ENCODE measurements at places on chromosomes 4 and X.

- no peak for DNase-seq
Observed at GRCh38 chr4:182065255-182065654, 177.9 kb upstream of the TENM3 start.

- DNase-seq, result no peak
Observed at GRCh38 chr4:8392591-8393190, 47.8 kb downstream of the ACOX3 start.

GRCh38 chr4:123659730-123660129 is 263.1 kb downstream of the SPRY1 start:
- no peak for DNase-seq

GRCh38 chrX:110003167-110004156 is 548 bp downstream of the TMEM164 start:
- DNase-seq, result no peak

GRCh38 chrX:128623361-128623760 is 571.2 kb upstream of the ACTRT1 start:
- no peak for DNase-seq

GRCh38 chr4:38539501-38539900 is 124.5 kb upstream of the KLF3 start:
- no peak for DNase-seq

GRCh38 chrX:47581731-47582647 is at the start of gene TIMP1:
TSS of gene TIMP1 (plus strand) at chrX:47582436. CDS start at chrX:47583416, 980 bp downstream.
- peak; percentile 76 for DNase-seq

GRCh38 chr4:8939160-8939839 is 67.7 kb upstream of the HMX1 start:
- DNase-seq, result no peak

- DNase-seq, result no peak
Observed at GRCh38 chr4:65623506-65623905, 46.8 kb downstream of the EPHA5 start.

DNA sequence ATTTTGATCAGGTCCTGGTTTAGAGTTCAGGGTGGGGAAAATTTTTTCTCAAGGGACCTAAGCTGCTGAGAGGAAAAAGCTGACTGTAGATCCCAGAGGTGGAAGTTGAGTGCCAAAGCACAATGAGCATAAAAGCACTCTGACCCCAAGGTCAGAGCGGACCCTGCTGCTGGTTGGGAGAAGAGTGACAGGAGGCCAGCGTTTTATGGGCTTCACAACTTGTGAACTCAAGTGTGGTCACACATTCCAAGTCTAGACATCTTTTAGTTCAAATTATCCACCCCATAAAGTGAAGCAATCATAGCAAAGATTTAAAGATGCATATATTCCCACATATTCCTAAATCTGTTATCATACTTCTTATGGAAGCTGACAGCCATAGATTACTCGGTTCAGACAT is 220.3 kb downstream of the CHIC2 start:
- no peak for DNase-seq

DNA sequence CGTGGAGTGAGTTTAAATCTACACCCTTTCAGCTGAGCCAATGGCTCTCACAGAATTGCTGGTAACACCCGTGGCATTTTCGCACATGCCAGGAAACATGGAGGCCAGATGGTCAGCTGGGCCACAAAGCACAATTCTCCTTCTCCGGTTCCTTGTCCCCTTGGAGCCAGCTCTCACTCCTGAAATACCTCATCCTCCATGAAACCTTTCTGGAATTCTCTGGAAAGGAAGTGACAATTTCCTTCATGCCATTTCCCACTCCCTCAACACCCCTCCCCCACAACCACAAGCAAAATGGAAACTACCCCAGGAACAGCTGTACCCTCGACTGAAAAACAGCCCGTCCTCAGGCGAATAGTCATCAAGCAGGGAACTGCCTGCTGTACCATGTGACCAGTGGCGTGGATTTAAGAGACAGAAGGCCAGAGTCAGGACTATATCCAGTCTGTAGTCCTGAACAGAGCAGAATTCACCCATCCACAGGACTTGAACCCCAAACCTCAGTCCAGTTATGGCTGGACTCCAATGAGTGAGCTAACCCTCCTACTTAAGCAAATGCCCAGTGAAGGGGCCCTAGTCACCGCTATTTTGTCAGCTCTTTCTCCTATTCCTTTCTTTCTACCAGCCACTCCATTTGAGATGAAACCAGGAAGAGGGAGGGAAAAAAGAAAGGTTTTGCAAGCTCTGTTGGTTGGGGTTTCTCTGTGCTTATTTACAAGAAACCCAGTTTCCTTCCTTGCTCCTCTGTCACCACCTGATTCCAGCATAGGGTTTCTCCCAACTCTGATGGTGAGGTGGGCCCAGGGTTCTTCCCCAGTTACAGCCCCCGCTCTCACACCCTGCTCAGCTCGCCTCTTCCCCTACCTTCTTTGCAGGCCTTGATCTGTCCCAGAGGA is 24.5 kb downstream of the ELF4 start:
- DNase-seq, result no peak

DNA sequence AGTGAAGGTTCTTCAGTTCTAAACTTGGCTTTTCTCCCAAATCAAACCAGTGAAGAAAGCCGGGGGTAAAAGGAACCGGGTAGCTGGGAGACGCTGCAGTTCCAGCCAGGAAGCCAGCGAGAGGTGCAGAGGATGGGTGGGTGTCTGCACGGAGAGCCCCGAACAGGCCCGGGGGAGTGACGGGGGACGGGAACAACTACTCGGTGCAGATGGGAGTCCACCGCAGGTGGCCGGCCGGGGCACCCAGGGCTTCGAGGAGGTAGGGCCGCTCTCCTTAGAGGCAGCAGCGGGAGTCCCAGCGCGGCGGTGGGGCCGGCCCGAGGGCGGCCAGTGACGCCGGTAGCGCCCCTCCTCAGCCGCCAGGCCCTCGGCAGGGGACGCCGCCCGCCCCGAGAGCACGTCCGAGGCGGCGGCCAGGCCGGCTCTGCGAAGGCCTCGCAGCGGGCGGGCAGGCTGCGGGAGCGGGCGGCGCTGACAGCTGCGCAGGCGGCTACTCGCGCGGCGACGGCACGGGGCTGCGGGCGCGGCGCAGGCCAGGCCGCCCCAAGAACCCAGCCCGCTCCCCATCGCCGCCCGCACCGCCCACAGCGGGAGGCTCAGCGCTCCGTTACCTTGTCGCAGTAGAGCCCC is 449 bp downstream of the FBXL5 start:
- DNase-seq, result peak; percentile 27

DNA sequence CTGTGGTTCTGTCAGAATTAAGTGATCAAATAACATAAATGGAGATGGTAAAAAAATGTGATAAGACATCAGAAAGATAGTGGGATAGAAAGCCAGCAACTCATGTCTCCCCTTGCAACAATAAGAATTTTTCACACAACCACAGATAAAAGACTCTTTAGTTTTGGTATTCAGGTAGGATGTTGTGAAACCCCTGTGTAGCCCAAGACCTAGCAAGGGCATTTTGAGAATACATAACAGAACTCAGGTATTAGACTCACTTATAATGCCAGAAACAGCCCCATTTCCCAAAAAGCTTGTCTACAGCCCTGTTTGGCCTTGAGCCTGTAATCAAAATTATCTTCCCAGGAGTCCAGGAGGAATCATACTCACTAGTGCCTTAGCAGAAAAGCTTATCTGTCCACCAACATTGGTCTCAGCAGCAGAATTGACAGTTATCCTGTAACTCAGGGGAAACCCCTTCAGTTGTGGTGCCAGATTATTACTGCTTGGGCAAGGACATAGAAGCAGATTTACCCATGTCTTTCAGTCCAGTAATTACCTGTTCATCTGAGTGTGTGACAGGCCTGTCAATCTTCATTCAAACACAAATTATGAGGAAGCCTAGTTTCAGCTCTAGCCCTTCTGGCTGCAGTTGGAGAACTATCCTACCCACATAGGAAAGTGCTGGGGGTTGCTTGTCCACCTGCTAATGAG is 41.0 kb upstream of the UGT2B17 start:
- no peak for DNase-seq

DNA sequence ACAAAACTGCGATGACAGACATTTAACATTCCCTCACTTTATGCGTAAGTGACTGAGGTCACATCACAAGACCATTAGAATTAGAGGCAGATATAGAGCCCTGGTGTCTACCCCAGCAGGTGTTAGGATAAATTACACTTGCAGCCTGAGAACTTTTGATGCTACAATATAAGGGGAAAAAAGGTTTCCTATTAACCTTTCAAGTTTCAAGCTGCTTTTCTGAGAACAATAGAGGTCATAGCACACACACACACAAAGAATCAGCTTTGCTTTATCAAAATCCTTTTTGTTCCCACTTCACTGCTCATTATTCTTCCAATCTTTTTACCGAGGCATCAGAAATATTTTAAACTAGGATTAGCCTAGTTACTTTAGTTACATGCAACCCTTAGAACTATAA is 119.8 kb downstream of the COL25A1 start:
- DNase-seq, result no peak

GRCh38 chrX:41317477-41318208 is 16.3 kb upstream of the DDX3X start:
- no peak for DNase-seq

DNA sequence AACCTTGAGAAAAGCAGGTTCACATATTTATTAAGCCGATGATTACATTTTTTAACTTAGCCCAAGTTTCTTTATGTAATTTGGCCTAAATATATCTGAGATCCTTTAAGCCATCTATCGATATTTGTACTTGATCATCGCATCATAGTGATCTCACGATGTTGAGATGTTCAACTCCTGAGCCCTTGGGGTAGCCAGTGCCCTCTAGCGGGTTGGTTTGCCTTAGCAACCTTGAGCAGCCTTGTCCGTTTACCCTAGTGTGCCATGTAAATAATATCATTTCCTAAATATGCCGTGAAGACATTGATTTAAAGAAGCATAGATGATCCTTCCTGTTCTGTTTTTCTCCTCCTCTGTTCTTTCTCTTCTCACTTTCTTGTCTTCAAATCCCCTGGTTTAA is 432.2 kb downstream of the RPA4 start:
- DNase-seq, result no peak

DNA sequence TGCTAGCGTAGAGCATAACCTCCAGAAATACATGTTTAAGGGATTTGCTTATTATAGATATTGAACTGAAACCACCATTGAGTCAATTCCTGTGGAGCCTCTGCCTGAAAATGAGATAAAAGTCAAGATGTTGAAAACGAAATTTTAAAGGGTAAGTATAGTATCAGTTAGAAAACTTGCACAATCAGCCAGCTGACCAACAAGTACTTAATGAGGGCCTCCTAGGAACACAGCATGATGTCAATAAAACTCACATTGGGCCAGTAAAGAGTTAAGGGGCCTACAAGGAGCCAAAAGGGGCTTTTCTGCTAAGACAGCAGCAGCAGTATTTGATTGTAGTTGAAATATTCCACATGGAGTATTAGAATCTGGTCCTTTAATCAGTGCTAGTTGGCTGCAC is 314.1 kb upstream of the PPARGC1A start:
- no peak for DNase-seq

- DNase-seq, result no peak
Observed at GRCh38 chr4:161336016-161336530, 827.7 kb downstream of the FSTL5 start.

DNA sequence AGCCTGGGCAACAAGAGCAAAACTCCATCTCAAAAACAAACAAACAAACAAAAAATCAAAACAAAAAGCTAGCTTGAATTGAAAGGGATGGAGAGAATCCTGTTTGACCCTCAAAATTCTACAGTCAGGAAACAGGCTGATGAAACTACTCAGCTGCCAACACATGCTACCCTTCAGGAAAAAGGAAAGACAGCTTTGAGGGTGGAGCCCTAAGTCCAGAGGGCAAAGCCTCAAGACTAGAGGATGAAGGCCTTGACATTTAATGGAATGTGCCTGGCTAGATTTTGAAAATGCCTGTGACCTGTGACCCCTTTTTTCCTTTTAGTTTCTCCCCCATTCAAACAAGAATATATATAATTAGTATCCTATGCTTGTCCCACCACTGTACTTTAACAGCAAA is 27.1 kb downstream of the MORC4 start:
- DNase-seq, result no peak

DNA sequence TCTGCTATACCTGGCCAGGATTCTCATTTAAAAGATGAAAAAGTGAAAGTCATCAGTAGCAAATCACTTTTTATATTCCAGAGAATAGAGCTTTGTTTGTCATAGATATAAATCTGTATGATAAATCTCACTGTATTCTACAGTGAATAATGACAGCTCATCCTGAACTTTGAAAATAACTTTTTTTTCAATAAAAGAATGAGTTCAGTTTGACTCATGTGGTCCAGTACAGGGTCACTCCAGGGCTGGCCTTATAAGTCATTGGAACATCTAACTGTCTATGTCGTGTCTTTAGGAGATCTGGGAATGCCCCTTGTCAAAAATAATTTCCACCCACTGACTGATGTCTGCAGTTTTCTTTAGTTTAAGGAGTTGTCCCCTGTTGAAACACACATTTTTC is 18.5 kb upstream of the CXCL8 start:
- no peak for DNase-seq

DNA sequence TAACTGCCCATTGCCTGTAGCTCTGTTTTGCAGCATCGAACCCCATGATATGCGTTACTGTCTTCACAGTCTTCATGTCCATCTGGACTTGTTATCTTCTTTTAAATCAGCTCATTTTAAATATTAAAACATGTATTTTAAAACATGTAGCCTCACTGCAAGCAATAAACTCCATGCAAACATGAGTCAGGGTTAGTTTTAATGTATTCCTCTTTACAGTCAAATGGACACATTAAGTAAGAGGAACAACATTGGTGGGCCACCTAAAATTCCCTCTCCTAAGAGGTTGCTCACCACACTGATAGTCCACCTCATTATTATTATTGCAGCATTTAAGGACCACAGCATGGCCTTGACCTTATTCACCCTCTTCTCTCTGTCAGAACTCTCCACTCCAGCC is 74.1 kb downstream of the CLCN5 start:
- no peak for DNase-seq

DNA sequence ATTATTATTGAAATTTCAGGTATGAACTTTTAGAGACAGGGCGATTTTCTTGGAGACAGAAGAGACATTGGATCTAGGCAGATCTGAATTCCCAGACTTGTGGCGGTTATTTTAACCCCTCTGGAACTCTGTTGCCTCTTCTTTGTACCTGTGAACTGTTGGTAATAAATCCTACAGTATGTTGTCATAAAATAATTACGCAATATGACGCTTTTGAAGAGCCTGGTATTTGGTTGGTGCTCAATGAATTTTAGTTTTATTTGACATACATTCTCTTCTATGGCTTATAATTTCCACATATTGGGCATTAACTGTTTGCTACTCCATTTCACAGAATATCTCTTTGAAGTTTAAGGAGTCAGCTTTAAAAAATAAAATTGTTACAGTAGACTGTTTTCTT is 1496.1 kb upstream of the IGFBP7 start:
- DNase-seq, result no peak

- no peak for DNase-seq
Observed at GRCh38 chrX:45765767-45766166, 565.1 kb upstream of the DIPK2B start.
